A549 treated with AZD2906 at 1 μM for 4 hours (cell line): ENCODE measurements at places on chromosomes 6 and 20. TPM values are rescaled to one million over a fixed set of nuclear protein-coding genes. Genes with fewer than 3 reads are reported as not detected.

RIN2 gene
- total RNA-seq, result 20.4 to 23.3 TPM (median 21.5 TPM) in 5 replicates

CTAGE9 gene
- not detected in 5 replicates for total RNA-seq

PKIG gene
- total RNA-seq, result 34.7 to 40.5 TPM (median 37.6 TPM) in 5 replicates

EPB41L1 gene
- total RNA-seq, result 64.2 to 80.1 TPM (median 76.8 TPM) in 5 replicates
